ENCODE measurements at places on chromosomes 12 and 14.

DNA sequence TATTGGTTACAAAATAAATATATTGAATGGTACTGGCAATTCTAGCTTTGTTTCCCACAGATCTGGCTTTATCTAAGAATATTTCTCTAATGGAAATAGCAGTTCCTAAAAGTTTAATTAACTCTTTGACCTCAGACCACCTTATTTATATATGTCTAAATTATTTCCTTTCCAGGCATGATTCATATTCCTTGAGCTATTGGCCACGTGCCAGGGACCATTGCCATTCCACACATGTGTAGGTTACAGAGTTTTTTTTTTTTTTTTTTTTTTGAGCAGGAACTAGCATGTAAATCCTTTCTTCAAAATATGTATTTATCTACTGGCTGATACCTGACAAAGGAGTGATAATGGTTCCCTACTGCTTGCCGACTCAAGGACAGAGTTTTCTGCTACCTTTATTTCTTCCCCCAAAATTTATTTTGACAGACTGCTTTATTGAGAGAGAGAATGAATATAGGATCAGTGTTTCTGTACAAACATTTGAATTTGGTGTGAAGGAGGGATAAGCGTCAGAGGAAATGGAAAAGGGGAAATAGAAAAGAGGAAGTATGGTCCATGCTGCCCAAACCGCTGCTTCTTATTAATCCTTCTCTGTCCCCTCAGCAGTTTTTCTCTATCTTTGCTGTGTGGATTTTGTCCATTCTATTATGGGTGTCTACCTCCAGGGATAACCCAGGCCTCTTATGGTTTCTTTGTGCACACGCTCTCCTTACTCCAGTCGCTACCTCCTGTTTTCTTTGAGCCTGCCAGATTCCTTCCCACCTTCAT, 36.4 kb downstream of the PDE3A start:
- peak; percentile 31 for ATAC-seq

DNA sequence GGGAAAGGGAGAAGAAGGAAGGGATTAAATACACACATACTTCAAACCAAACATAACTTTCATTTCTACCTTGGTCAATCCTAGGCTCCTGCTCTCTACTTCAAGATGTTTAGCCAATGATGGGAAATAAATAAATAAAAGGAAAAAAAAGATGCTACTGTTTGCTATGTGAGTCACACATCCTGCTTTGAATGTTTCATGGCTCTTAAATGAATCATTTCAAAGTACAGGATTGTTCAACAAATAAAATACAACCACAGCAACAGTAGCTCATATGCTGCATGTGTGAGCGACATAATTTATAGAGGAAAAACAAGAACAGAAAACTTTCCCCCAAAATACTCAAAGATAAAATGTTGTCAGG, 54.3 kb upstream of the NPFF start:
- no peak for ATAC-seq

GRCh38 chr12:119843100-119843499, 34.0 kb downstream of the CIT start:
- no peak for ATAC-seq

DNA sequence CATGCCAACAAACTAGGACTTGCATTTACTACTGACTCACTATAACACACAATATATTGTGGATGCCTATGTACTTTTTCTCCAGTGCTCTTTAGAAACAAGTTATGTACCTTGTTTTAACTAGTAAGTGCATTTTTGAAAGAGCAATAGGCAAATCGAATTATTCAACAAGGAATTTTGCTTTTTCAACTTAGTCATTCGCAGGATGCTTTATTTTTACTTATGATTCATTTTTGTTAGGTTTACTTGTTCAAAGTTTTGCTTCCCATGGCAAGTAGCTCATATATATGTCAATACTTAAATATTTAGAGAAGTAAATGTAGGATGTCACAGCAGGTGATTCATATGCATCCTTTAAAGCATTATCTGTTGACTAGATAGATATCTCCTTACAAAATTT, 149.8 kb downstream of the PELI2 start:
- ATAC-seq, result no peak

GRCh38 chr12:49260571-49261363, 4.1 kb upstream of the TUBA1C start:
- ATAC-seq, result no peak

GRCh38 chr14:102210421-102211042, 70.8 kb downstream of the WDR20 start:
- ATAC-seq, result no peak

DNA sequence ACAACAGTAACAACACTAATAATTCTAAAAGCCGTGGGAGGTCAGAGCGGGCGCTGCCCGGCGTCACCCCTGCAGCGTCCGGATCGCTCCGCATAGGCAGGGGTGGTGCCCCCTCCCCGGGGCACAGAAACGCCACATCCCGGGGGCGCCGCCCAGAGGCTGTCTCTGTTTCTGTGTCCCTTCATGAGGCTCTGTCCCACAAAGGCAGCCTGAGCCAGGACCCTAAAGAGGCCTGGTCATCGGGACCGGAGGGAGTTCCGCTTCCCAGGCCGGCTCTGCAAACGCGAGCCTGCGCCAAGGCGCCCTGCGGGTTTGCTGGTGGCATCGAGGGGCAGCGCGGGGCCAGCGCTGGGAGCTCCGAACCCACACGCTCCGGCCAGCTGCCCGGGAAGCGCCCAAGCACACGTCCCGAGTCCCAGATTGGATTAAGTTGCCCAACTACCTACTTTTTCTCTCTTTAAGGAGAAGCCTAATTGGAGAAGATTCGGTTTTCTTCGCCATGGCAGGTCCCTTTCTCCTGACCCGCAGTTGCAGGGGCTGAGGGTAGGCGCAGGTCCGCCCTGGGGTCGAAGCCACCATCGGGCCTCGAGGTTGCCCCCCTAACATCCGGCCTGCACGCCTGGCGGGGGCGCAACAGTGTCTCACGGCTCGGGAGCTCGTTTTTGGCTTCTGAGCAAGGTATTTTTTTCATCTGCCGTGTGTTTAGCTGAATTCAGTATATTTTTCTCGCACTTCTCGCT, 421.7 kb downstream of the VRK1 start:
- no peak for ATAC-seq

- ATAC-seq, result no peak
Measured at GRCh38 chr12:84813780-84814663, 98.6 kb downstream of the SLC6A15 start.

DNA sequence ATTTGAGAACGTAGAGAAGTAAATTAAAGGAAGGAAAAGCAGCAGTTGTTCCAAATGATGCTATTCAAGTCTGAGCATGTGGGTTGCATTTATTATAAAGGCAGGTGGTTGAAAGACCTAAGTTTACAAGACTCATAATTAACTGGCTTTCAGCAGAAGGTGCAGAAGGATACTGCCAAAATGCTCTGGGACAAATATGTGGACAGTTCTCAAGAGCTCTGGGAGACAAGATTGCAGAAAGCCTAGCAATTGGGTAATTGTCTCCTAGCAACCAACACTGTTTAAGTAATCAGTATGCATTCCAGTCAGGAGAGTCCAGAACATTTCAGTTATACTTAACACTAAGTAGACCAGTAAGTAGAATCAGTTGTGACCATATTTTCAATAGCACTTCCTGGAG, 131.5 kb downstream of the GPR135 start:
- ATAC-seq, result peak; percentile 89

DNA sequence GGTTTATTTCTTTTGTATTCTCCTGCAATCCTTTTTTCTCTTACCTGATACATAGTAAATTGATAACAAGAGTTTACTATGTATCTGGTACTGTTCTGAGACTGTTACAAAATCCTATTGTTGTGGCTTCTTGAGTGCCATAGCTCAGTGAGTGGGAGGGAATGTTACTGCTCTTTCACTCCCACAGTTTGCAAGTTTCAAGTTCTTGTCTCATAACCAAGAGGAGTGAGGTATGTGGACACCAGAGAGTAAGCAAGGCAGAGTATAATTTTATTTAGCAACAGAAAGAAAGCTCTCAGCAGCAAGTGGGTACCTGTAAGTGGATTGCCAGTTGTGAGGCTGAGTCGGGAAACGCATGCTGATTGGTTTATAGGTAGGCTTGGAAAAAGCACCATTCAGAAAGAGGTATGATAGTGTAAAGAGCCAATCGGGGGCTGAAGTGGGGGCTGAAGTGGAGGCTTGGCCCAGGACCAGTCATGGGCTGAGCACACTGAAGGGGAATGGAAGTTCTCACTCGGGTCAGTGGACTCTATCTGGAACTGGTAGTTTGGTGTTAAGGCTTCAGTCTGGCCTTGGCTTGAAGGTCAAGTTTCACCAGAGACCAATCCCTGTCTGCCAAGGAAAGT, 850.8 kb downstream of the TMTC2 start:
- no peak for ATAC-seq

GRCh38 chr12:24718617-24719016, 230.3 kb downstream of the BCAT1 start:
- ATAC-seq, result no peak

DNA sequence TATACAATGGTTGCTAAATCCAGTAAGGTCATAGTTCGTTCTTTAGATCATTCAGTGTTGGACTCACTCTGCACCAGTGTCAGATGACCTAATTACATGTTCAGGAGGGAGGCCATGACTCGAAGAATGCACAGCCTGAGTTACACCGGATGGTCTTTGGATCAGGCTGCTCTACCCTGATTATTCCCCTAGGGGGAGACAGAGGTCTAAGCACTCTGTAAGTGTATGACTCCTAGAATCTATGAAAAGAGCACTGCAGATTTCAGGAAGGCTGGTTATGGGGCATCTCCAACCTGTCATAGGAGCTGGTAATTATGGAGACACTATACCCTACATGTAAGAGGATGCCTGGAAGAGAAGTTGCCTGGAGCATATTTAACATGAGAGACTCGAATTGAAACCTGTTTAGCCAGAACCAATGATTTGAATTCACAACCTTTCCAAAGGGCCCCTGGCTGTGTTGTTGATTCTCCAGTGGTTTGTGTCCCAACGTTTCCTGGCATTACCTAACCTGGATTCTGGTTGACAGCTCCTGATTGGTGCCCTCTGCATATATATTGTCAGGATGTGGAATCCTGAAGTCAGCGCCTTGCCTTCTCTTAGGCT, at the start of gene MUCL1:
MUCL1 (plus strand) TSS at position 584 of the 606 bp plus-strand sequence. CDS start 67 bp downstream, outside the sequence.
- ATAC-seq, result no peak
